Left forelimb (tissue), 1 donor: ENCODE measurements at places on chromosomes 1 and 21.

GRCh38 chr1:110880708-110881374 is 7.9 kb downstream of the CD53 start:
- no peak for DNase-seq

- DNase-seq: no peak
Observed at GRCh38 chr1:202210385-202210784, 16.8 kb downstream of the LGR6 start.

DNA sequence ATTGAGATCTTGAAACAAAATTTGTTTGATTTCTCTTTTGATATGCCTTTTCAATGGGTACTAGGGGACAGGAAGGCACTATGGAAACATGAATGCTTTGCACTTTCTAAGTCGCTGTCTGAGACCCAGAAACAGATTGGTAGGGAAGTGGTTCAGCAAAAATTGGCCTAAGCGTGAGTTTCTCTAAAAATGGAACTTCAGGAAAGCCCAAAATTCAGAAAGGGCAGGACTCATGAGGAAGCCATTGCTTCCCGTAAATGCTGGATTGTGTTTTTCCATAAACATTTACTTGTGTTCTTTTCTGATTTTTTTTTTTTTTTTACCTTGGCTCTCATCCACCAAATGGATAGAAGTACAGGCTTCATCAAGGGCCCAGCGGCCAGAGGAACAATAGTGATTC is 123.7 kb upstream of the ATP1B1 start:
- DNase-seq: no peak

DNA sequence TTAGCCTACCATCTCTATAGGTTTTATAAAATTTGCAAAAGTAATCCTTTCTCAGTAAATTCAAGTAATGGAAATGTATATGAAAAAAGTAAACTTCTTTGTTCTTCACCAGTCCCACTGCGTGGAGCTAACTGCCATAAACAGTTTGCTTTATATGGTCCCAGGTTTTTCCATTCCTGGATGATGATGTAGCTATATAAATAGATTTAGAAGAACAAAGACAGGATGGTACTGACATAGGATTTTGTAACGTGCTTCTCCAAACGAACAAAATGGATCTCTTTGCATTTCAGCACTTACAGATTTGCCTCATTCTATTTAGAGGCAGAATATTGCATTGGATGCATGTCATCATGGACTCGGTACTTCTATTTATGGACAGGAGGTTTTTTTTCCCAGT is 57.3 kb downstream of the SMYD2 start:
- DNase-seq: no peak

- DNase-seq: no peak
Observed at GRCh38 chr1:160236806-160237205, 25.5 kb downstream of the DCAF8 start.

DNA sequence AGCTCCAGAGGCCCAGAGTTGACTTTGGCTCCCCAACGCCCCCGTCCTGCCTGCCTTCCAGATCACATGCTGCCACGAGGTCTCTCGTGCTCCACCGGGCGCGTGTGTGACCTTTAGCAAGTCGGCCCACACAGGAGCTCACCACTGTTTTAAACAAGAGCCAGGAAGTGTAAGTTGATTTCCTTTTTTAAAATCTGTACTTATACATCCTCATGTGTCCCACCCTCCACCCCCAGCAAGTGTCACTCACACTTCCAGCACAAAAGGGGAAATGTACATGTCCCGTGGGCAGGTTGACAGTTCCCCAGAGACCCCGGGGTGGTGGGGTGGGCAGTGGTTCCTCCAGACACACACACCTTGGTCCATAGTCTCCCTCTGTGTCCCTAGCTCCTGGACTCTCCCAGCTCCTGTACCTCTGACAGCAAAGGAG is 84.4 kb downstream of the STUM start:
- DNase-seq: no peak

DNA sequence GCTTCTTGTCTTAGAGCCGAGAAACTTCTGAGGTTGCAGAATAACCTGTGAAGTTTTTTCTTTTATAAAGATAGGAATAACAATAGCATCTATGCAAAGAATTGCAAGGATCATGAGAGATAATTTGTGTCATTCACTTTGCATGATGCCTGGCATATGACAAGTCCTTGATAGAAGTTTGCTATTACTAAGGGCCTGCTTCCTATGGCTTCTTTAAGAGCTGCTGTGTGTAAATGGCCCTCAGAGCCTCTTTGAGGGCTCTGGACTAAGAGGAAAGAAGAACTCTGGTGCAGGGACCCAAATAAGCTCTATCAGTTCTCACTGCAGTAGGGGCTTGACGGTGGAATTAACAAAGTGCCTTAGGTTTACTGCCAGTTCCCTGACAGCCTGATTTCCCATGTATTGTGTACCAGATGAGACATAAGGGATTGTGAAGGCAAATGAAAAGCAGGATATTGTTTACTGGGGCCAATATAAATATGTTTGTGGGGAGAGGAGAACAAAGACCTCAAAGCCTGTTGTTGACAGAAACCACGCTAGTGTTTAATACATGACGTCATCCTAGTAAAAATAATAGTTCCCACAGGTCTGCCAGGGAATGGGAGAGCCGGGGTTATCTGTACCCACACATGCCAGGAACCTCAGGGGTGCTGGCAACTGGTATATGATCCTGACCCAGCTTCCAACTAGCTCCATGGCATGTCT is 131.2 kb upstream of the UBE2U start:
- DNase-seq: no peak
